Fibroblast of mammary gland (primary cell): ENCODE measurements at places on chromosomes 3 and 15.

DNA sequence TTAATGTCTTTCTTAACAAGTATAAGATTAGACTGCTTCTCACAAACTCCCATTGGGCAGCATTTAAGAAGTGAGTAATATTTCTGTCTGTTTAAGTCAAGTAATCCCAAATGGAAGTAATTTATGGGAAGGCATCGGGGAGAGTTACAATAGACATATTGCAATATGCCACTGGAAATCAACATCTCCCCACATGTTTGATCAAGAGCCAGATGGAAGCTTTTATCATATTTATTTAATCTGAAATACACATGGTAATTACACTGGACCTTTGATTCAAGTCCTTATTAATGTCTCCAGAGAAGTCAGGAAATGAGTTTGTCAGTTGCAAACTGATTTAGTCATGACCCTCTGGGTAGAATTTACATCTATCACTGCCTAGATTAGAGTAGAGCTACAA lies 943.8 kb downstream of the VGLL3 start:
- DNase-seq, result no peak

DNA sequence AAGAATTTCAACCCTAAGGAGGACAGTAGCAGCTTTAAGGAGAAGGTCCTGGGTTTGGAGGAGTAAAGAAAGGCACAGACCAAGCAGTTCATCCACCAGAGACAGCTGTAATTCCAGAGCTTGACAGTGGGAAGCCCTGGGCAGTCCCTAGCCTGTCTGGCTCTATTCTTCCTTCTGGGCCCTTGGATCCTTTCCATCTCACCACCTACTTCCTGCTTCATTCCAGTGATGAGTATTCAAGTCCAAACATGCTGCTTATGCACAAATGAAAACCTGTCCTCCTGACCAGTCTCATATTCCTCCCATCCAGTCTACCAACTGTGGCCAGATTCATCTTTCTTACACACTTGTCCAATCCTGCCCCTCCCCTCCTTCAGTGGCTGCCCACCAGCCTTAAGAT lies 171.4 kb downstream of the CNTN3 start:
- peak; percentile 36 for DNase-seq

GRCh38 chr3:71149959-71150954 lies 433.3 kb downstream of the FOXP1 start:
- no peak for DNase-seq

DNA sequence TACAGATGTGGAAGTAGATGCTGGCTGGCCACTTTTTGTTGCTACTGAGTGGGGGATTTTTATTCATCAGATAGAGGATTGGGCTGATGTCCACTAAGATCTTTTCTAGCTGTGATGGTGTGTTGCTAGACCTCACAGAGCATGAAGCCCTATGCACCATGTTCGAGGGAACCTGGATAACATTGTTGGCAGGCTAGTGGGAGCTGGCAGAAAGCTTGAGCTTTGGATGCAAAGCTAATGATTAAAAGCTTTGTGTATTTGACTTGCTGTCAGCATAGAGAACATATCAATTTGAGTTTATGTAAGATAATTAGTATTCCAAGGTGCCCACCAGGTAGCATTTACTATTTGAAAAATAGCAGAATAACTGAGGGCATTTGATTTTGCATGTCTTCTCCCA lies 59.1 kb downstream of the ST6GAL1 start:
- no peak for DNase-seq

DNA sequence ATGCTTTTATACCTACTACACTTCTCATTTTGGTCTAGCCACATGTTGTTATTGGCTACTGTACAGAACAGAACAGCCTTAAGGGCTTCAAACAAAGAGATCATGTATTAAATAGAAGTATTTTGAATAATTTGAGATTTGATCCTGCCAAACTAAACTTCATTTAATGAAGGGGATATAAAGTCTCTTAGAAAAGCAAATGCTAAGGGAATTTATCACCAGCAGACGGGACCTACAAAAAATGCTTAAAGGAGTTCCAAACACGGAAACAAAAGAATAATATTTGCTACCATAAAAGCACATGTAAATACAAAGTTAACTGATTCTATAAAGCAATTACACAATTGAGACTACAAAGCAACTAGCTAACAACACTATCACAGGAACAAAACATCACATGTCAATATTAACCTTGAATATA lies 23.6 kb upstream of the FMN1 start:
- DNase-seq, result no peak

DNA sequence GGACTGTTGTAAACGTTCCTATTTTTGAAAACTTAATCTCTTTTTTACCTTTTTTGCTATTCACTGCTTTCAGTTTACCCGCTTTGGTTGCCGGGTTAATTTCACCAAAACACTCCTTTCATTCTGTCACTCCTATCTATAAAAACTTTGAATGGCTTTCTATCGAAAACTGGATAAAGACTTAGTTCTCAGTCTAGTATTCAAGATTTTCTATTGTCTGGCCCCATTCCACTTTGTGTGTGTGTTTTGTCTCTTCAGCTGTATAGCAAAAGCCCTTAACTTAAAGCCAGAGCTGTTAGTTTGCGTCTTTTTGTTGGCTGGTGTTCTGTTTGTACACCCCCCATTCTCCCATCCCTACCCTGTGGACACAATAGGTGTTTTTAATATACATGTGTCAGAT lies 7.5 kb downstream of the PIAS1 start:
- DNase-seq, result no peak

DNA sequence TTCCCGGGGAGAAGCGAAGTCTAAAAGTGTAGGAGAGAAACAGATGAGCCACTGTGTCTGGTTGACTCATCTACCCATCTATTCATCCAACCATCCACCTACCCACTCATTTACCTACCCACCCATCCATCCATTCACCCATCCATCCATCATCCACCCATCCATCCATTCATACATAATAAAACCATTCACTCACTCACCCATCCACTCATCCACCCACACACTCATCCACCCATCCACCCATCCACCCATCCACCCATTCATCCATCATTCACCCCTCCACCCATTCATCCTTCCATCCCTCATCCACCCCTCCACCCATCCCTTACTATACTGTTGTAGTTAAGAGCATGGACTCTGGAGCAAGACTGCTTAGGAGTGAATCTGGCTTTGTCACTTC lies 136.4 kb upstream of the ATP2B2 start:
- no peak for DNase-seq

- peak; percentile 44 for DNase-seq
Observed at GRCh38 chr15:85707519-85708338, 87.0 kb downstream of the KLHL25 start.

GRCh38 chr15:91408476-91409076 lies 308.5 kb downstream of the SV2B start:
- peak; percentile 19 for DNase-seq

DNA sequence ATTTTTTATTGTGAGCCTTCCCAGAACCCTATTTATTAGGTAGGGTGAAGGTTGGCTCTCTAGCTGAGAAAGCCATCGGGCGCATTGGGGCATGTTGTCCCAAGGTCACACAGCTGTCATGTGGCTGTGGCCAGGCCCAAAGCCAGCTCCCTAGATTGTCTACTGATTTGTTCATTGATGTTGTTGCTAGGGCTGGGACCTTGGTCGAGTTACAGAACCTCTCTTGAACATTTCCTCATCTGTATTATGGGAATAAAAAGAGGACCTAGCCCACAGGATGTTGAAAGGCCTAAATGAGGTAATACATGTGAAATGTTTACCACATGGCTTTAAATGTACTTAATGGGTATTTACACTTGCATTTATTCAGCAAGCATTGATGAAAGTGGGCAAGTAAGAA lies 252.5 kb downstream of the SUCLG2 start:
- peak; percentile 24 for DNase-seq

DNA sequence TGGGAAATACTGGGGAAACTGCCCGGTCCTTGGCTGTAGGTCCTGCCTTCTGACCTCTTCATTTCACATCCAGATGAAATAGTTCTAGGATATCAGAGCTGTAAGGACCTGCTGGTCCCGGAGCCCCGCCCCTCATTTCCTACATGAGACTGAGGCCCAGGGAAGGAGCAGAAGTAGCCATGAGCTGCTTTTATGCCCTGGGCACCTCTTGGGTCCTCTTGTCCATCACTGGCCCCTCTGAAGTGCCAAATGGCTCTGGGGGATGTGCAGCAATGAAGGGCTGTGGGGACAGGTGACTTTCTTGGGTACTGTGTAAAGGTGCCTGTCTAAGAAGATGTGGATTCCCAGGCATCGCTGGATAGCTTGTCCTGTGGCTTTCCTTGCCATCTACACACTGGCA lies 40.3 kb upstream of the ESYT3 start:
- no peak for DNase-seq

- no peak for DNase-seq
Observed at GRCh38 chr3:195802261-195802701, 9.4 kb downstream of the MUC4 start.

GRCh38 chr3:146803745-146804144 lies 198.6 kb upstream of the PLSCR5 start:
- peak; percentile 87 for DNase-seq

- no peak for DNase-seq
Observed at GRCh38 chr3:161852744-161853143, 356.1 kb downstream of the OTOL1 start.

DNA sequence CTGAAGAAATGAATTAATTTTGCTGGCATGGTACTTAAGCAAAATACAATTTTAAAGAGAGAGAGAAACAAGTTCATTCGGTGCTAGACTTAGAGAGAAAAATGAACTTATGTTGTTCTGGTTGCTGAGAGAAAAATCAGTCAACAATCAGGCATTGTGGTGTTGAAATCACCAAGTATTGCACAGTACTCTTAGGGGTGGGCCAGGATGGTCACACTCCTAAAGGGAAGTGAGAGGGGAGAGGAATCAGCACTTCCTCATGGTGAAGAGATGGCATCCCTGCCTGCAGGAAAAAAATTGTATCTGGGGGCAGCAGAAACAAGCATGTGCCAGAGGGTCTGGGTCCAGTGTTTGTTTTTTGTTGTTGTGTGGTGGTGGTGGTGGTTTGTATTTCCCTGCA lies 7.0 kb upstream of the DMXL2 start:
- DNase-seq, result peak; percentile 42

GRCh38 chr3:147191795-147192385 lies 214.5 kb downstream of the ZIC4 start:
- DNase-seq, result peak; percentile 80

- DNase-seq, result no peak
Observed at GRCh38 chr15:77810130-77810571, 177.4 kb upstream of the LINGO1 start.

DNA sequence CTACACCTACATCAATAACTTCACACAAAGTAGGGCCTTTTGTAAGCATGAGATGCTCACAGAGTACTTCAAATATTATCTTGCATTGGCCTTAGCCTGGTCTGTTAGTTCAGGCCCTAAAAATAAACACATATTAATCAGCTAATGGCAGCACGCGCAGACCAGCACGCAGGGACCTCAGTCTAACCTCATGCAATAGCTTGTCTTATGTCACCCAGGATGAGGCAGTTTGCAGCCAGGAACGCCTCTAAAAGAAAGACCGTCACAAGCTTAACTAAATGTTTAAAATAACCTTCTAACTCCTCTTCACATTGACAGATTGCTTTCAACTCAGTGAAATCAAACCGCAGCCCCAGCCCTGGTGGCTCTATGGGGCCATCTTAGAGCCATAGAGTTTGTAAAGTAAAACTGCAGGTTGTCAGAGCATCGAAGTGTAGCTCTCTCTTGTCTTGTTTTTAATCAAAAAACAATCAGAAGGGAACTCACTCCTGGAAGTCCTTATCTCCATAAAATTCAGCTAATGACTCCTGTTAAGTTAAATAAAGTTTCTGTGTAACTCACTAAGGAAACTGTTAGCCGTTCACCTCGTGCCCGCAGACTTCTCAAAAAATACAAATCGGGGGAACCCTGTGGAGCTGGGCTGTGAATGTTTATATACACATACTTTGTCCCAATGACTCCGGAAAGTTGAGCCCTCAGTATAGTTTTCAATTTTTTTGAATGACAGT lies 212.6 kb downstream of the CDIN1 start:
- DNase-seq, result no peak

GRCh38 chr3:72039677-72040076 lies 254.7 kb upstream of the PROK2 start:
- DNase-seq, result no peak

GRCh38 chr3:107958146-107958545 lies 132.7 kb downstream of the CD47 start:
- no peak for DNase-seq

DNA sequence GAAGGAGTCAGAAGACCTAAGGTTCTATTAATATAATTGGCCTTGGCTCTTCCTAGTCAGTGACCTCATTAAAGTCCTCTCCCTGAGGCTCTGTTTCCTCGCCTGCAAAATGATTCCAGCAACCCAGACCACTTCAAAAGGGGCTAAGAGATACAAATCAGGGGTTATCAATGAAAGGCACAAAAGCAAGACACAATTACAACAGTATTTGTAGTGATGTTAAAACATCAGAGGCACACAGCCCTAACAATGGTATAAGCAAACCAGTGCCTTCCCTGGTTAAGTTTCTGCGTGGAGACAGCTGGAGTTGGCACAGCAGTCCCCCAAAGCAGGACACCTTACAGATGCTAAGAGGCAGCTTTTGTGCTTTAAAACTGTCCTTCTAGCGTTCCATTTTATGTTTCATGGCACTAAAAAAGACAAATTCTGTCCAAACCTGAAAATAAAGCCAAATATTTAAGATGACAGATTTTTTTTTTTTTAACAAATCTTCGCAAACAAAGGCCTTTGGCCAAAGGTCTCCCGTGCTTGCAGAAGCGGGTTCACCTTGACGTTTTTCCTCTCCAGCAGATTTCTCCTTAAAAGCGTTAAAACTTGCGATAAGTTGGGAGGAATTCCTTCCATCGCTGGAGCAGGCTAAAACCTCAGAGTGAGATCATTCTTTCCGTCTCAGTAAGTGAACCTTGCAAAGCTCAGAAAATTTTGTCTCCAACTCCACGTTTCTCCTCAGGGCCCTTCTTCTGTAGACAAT lies 999 bp downstream of the ZNF280D start:
- DNase-seq, result peak; percentile 59

DNA sequence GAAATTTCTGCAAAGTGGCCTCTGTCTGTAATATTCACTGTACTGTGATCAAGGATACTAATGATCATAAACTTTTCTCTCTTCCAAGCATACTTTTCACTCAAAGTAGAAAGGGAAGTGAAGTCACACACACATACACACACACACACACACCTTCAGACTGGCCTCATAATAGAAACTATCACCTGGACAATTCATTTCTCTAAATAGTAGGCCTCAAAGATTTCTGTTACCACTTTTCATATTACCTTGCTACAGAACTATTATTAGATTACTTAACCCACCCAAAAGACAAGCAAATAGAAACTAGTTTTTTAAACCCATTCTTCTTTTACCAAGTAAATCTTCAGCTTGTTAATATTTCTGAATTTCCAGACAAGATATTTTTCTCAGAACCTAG lies 12.2 kb downstream of the CPB1 start:
- DNase-seq, result no peak

- peak; percentile 22 for DNase-seq
Observed at GRCh38 chr3:98599647-98600411, 6.4 kb upstream of the CPOX start.

DNA sequence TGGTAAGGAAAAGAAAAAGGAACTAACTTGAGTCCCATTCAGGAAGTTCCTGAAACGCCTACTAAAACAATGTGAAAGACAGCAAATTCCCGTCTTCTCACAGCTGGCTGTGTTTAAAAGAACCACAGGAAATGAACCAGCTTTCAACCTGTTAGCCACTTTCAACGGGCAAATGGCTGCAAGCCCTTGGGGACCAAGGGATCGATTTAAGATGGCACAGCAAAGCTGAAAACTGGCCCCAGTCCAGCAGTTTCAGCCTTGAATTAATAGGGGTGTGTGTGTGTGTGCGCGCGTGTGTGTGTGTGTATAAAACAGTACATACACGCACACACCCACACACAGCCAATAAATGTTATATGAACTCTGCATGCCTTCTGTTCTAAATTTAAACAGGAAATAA lies 168.7 kb upstream of the TMCO5A start:
- DNase-seq, result peak; percentile 7

GRCh38 chr3:4398120-4398940 lies 68.7 kb downstream of the SUMF1 start:
- peak; percentile 35 for DNase-seq
